Caki2 (cell line): ENCODE measurements at places on chromosomes 4 and X. TPM values are rescaled to one million over a fixed set of nuclear protein-coding genes. Genes with fewer than 3 reads are reported as not detected.

SHISA3 gene
- total RNA-seq: not detected in 2 replicates

PABPC1L2B gene
- not detected in 2 replicates for total RNA-seq

ERCC6L gene
- total RNA-seq: 3.4 and 5.5 TPM in 2 replicates

SYAP1 gene
- 54.8 and 56.8 TPM in 2 replicates for total RNA-seq

FHDC1 gene
- total RNA-seq: 1.7 and 2.8 TPM in 2 replicates

NEUROG2 gene
- not detected in 2 replicates for total RNA-seq

ARMCX2 gene
- total RNA-seq: 63.1 and 77.1 TPM in 2 replicates

MAGEA2 gene
- total RNA-seq: not detected in 2 replicates

TMPRSS11D gene
- total RNA-seq: not detected in 2 replicates

CT45A1 gene
- total RNA-seq: not detected in 2 replicates

DNA sequence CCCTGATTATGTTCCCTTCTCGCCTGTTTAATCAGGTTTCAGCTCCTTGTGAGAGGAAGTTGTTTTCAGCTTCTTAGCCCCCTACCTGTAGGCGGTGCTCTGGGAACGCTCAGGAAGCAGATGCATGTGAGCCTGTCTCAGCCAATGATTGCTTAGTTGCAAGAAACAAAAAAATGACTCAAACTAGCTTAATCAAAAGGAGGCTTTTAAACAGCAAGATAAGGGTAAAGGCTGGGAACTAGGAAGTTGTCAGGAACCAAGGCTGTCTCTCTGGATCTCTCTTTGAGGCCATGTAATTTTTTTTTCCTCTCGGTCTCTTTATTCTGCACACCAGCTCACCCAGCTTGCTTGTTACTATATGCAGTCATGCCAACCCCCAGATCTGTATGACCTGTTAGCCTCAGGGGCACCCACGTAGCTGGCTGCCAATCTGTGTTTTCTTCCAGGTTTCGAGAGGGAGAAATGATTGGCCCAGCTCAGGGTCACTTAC lies 109.1 kb downstream of the PTTG2 start:
- no peak for DNase-seq

DNA sequence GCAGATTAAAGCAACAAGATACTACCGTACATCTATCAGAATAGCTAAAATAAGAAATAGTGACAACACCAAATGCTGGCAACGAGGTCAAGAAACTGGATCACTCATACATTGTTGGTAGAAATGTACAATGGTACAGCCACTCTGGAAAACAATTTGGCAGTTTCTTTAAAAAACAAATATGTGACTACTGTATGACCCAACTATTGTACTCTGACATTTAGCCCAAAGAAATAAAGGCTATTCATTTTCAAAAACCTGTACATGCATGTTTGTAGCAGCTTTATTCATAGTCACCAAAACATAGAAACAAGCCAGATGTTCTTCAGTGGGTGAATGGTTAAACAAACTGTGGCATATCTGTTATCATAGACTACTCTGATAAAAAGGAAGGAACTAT lies 8.2 kb downstream of the CLCN3 start:
- no peak for DNase-seq

DNA sequence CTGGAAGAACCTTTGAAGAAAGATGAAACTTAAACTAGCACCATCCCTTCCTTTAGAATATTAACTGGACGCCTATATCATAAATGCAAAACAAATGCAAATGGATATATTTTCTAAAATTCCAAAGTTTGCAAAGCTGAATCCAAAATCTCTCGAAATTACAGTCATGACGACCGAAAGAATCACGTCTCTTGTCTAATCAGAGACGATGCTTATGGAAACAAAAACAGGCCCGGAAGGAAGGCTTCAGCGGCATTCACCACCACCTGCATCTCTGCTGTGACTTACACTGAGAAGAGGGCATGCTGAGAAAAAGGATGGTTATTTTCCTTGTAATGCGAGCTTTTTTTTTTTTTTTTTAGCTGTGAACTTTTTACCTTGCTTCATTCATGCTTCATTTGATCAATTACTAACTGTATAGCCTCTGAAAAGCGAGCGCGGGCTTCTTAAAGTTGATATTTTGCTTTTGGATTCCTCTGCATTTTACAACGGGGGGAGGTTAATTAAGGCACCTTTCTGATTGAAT lies 209.3 kb downstream of the SOWAHB start:
- peak; percentile 60 for DNase-seq

DNA sequence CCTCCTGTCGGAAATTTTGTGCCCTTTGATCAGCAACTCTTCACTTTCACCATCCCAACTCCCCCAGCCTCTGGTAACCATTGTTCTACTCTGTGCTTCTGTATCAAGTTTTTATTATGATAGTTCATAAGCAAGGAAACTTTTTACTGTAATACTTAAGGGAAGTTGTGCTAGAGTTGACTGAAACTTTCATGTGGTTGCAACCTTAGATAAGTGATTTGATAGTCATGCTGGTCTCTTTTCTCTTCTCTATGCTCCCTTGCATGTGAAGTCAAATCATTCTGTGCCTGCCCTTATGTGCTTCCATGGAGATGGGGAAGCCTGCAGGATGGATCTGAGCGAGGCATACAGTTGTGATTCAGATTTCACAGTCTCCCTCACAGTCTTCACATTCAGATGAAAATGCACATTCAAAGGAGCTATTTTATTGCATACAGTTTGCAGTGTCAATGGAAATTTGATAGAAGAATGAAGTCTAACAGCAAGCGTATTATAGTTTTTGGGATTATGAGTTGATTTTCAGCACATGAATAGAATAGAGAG lies 1428.3 kb upstream of the TENM3 start:
- DNase-seq: no peak

GRCh38 chr4:20433097-20433705 lies 181.5 kb downstream of the SLIT2 start:
- peak; percentile 45 for DNase-seq

GRCh38 chr4:66736606-66737005 lies 808.7 kb downstream of the CENPC start:
- no peak for DNase-seq

DNA sequence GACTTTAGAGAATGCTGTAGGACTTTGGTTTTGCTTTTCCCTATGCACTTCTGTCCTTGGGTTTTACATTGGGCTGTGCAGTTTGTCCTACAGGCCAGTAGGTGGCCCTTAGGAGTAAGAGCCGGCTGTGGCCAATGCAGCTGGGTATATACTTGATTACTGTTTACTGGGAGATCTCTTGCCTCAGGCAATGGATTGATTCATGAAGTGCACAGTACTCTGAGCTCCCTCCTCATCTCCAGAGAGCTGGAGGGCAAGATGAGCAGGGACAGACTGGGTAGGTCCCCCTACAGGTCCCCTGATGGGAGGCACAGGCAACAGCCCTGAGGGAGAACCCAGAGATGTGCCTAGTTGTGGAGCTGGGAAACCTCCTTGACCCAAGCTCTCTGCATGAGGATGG lies 103.8 kb upstream of the QRFPR start:
- peak; percentile 23 for DNase-seq

DNA sequence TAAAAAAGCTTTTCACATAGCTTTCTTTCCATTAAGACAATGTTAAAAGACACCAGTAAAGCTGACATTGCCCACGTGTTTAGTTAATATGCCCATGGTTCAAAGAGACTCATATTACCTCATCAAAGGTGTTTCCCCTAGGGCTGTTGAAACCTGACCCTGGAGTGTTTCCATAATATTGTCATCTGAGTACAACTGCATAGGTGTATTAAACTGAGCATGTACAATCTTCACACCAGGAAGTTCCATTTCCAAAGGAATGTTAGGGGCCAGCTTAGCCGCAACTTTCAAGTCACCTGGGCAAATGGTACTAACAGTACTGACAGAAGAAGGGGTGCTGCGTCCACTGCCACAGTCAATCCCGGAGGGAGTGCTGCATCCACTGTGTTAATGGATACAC lies 27.1 kb downstream of the PDLIM3 start:
- DNase-seq: peak; percentile 63

DNA sequence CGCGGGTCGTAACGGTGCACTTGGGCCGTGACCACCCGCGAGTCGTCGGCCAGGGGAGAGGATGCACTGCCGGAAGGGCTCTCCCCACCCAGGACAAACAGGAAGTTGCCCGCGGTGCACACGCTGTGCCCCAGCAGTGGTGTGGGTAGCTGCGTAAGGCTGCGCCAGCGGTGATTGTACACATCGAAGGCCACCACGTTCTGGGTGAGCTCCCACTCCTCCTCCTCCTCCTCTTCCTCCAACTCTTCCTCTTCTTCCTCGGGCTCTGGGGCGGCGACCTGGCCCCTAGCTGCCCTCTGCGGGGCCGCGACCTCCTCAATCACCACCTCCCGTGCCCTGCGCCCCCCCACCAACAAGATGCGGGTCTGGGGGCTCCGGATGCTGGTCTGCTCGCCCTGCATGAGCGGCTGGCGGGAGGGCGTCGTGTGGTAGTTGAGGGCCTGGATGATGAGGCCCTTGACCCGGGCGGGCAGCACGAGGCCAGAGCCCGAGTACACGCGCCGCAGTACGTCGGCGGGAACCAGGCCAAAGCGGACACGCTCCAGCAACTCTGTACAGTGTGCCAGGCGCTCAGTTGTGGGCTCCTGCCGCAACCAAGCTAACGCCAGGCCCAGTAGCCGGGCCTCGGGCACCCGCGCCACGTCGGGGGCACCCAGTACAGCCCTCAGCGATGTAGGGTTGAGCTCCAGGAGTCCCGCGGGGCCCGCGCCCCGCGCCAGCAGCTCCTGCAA lies 1.4 kb downstream of the KLHL34 start:
- DNase-seq: no peak

DNA sequence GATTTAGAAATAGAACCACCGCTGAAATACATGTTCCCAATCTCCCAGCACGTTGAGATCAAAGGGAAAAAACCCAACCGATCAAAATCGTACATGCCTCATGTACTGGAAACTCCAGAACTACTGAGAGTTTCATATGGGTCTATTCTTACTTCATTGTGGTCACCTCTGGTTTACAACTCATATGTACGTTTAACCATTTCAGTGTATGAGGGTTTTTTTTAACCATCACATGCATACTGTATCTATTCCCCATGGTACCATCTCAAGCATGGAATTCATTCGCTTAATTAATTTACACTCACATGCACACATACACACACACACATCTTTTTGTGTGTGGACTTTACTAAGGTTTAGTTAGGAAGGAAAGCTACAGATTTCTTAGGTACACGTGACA lies 46.0 kb upstream of the CLNK start:
- no peak for DNase-seq

DNA sequence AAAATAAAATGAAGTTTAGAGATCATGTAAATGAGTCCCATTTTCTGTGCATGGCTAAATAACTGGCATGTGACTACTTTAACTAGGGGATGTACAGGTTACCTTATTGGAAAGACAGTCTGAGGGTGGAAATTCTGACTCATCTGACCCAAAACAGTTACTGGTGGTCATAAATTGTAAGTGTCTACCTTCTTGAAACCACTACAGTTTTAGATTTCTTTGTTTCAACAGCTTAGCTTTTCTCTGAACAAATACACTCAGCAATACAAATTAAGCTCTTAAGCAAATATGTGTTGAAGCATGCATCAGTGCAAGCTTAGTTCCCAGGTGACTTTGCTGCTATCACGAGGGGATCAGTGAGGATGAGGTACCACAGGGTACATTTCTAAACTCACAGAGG lies 60.7 kb upstream of the PGM2 start:
- DNase-seq: no peak

- DNase-seq: no peak
These were observed 29.9 kb downstream of the RBMX start for GRCh38 chrX:136850441-136851175.

DNA sequence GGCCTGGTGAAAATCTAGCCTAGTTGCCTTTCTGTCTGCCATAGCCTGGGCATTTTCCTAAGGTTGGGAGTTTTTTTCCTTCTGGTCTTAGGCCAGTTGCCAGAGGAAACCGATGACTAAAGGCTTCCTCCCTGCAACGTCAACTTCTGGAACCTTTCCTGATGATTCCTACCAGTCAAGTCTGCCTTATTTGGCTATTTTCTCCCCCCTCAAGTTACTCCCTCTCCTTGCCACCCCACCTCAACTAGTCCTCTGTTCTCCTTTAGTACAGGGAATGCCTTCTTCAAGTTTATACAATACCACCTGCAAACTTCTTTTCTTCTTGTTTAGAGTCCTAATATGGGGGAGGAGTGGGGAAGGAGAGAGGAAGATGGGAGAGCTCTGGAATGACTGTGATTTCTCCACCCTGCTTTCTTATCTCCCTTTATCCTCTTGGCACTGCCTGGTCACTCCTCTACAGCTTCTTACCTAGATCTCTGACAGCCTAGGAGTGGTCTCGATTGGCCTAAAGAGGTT lies 10.6 kb downstream of the MSN start:
- DNase-seq: no peak

GRCh38 chr4:115515366-115515765 lies 401.9 kb upstream of the NDST4 start:
- DNase-seq: no peak

DNA sequence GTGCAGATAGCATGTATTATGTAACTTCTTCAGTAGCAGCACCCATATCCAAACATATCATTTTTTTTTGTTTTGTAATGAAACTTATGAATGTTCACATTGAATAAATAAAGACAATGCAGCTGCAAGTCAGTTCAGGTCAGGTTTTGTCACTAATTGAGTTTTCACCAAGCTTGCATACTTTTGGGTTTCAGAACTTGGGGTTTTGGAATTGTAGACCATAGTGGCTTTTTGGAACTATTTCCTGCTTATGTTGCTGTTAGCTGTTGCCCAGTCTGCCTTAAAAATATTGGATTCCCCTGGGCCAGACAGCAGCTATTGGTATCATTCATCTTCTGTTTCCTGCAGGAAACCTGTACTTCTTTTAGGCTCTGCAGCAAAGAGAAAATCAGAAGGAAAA lies 113.4 kb upstream of the LIMCH1 start:
- no peak for DNase-seq

- DNase-seq: no peak
These were observed 332.4 kb downstream of the SLC7A11 start for GRCh38 chr4:137909529-137910309.
